ENCODE measurements at places on chromosomes 7 and 10. TPM values are rescaled to one million over a fixed set of nuclear protein-coding genes. Genes with fewer than 3 reads are reported as not detected.
A peak's percentile ranks its signal among the peaks of the same experiment; 100 is the strongest.

SPDYE11 gene
- total RNA-seq, result not detected

DNA sequence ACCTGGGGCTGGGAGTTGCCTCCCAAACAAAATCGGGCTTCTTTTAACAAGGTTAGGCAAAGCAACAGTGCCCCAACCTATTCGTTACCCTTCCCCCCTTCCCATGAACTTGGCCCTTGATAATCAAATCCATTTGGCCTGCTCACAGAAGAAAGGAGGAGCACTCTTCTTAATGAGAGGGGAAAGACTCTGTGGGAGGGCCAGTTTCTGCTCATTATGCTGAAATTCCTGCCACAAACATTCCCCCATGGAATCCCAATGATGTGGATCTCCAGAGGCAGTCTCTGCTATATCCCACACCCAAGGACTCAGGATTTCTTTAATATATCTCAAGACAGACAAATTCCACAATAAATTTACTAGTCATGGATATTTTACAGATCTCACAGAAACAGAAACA lies 43.0 kb downstream of the LSM5 start:
- DNase-seq, result no peak

GRCh38 chr7:9028012-9028411 lies 594.6 kb downstream of the NXPH1 start:
- DNase-seq, result peak; percentile 2

GRCh38 chr7:132075515-132075914 lies 500.8 kb downstream of the PLXNA4 start:
- no peak for DNase-seq

Data from HT1080 (cell line).